EH (cell line): ENCODE measurements at places on chromosomes 5 and 9.

DNA sequence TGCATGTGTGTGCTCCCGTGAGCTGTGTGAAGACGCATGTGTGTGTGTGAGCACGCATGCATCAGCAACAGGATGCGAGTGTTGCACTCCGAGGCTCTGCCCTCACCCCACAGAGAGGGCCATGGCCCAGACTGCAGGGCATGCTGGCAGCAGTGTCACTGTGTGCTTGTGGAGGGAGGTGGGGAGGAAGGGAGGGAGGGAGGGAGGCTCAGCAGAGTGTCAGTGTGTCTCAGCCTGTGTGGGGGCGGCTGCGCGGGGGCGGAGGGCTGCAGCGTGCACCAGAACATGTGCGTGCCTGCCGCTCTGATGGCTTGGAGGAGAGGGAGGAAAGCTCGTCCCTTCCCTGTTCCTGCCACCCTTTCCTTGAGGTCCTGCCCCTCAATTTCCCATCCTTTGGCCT lies 5.3 kb downstream of the CAMK2A start:
- no peak for DNase-seq

DNA sequence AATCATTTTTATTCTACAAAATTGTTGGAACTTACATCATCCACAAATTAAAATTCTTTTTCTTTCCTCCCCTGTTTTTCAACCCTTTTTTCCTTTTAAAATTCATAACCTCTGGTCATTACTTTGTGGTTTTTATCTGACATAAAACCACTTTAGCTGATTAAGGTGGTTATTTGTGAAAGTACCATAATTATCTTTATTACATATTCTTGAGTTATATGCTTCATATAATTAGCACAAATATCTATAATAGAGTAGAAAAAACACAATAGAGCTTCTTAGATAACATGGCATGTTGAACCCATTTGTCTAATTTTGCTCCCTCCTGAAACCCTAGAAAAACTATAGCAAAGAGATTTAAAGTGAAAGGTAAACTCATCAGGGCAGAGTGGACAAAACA lies 22.9 kb upstream of the PPIC start:
- DNase-seq = no peak

DNA sequence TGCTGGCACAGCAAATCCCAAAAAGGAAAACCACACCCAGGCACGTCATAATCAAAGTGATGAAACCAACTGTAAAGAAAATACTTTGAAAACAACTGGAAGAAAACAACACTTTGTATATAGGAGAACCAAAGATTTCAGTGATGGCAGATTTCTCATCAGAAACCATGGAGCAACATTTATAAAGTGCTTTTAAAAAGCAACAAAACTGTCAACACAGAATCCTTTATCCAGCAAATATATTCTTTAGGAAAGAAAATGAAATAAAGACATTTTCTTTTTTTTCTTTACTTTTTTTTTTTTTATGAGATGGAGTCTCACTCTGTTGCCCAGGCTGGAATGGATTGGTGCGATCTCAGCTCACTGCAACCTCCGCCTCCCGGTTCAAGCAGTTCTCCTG lies 5.3 kb upstream of the FAM151B start:
- no peak for DNase-seq

GRCh38 chr5:88188458-88189132 lies 80.0 kb downstream of the TMEM161B start:
- no peak for DNase-seq

DNA sequence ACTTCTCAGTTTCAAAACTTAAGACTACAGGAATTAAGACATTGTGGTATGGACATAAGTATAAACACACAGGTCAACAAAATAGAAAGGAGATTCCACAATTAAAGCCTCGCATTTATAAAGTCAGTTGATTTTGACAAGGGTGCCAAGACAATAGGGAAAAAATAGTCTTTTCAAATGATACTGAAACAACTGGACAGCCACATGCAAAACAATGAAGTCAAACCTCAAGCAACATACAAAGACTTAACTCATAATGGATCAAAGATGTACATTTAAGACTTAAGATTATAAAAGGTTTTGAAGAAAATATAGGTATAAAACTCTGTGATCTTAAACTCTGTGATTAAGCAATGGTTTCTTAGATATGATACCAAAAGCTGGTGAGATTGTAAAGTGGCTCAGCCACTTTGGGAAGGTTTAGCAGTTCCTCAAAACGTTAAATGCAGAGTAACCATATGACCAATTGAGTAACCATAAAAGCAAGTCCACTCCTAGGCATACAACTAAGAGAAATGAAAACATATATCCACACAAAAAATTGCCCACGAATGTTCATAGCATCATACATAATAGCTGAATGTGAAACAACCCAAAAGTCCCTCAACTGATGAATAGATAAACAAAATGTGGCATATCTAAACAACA lies 22.0 kb downstream of the HINT1 start:
- DNase-seq = no peak

GRCh38 chr5:64861281-64861680 lies 92.6 kb downstream of the CWC27 start:
- DNase-seq = no peak

DNA sequence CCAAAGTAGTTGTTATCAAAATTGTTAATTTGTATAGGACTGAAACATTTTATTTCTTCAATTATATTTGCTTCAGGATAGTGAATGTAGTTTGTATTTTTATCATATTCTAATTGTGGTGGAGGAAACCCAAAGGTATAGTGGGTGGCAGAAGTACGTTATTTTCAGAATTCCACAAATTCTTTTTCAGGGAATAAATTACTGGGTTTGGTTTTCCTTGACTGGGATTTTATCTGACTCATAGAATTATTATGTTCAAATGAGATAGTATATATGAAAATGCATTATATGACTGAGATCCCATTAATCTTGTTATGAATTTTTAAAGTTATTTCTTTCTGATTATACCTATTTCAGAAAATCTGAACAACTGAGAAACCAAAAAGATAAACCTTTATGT lies 73.7 kb downstream of the VPS13A start:
- DNase-seq = peak; percentile 16

DNA sequence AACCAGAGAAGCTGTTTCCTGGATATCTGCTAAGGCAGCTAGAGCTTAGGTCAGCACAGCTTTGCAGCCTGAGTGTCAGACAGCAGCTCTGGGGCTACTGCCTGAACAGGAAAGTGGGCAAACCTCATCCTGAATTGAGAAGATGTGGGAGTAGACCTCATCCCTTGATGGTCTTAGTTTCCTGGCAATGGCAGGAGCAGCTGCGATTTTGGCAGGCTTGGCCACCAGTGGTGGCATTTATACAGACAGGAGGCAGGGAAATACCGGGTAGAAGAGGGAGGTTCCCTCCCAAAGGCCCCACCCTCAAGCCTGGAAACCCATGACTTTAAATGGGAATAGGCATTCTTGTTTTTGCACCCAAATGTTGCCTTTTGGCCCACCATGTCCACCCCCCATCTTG lies 69.7 kb downstream of the LIX1 start:
- no peak for DNase-seq

DNA sequence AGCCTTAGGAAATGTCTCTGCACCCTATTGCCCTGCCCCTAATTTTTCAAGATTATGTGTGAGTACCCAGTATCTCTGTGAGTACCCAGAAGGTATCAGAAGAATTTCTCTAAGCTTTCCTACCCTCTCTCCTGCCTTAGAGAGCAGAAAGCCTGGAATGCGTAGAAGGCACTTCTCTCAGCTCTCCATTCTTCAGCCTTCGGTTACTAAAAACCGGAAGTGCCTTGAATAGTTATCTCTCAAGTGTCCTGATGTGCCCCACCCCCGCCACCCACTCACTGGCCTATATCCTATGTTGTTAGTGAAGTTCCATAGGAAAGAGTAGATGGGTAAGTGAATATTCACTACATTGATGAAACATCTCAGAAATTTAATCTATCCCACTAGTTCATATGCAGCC lies 210.7 kb upstream of the CDH10 start:
- DNase-seq = no peak

- DNase-seq = no peak
Measured at GRCh38 chr5:81164476-81164875, 68.6 kb upstream of the CKMT2 start.
